ENCODE measurements at places on chromosomes 16 and 17.

DNA sequence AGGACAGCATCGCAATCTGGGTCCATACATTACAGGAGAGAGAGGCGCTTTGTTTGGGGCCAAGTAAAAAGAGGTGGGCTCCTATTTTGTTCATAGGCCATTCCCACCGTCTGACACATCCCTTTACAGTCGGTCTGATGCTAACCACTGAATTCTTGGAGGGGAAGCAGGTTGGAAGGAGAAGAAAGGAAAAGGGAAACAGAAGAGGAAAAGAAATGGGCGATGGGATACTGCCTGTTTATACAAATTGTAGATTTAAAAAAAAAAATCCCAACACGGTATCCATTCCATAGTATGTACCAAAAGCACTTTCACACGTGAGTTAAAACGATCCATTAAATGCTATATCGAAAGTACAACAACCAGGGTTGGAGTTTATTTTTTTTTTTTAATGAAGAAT is 4.0 kb upstream of the ZFHX3 start:
- no peak for DNase-seq

DNA sequence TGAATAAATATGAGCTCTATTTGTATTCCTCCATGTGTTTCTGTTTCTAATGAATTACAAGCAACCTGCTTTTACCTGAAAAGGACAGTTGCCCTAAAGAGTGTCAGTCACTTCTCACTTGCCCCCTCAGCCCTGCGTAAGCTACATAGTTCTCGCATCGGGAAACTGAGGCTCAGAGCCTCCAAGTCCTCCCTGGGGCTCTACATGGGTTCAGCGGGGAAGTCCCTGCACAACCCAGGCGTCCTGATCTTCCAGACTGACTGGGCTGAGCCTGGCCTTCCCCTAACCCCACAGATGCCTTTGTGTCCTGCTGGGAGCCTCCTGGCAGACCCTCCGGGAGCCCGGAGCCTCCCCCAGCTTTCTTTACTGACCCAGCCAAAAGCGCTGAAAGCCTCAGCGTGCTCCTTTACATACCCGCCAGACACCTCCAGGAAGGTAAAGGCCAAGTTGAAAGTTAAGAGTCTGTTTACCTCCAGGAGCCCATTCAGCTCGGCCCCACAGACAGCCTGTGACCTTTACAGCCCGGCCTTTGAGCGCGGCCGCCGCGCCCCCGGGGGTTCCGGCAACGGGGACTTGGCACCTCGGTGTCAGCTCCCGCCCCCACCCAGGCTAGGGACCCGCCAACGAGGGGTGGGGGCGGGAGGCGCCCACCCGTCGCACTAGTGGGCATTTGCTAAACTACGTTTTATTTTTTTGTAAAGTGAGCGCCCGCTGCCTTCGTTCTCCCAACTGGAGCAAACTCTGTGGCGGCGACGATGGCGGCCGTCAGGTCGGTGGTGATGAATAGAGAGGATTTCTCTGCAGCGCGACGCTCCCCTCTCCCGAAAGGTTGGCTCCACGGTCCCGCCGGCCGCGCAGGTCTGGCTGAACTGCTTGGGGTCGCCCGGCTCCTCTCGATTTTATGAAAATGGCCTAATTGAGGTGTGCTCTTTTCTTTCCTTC is 4.4 kb upstream of the HOXB13 start:
- DNase-seq, result no peak

DNA sequence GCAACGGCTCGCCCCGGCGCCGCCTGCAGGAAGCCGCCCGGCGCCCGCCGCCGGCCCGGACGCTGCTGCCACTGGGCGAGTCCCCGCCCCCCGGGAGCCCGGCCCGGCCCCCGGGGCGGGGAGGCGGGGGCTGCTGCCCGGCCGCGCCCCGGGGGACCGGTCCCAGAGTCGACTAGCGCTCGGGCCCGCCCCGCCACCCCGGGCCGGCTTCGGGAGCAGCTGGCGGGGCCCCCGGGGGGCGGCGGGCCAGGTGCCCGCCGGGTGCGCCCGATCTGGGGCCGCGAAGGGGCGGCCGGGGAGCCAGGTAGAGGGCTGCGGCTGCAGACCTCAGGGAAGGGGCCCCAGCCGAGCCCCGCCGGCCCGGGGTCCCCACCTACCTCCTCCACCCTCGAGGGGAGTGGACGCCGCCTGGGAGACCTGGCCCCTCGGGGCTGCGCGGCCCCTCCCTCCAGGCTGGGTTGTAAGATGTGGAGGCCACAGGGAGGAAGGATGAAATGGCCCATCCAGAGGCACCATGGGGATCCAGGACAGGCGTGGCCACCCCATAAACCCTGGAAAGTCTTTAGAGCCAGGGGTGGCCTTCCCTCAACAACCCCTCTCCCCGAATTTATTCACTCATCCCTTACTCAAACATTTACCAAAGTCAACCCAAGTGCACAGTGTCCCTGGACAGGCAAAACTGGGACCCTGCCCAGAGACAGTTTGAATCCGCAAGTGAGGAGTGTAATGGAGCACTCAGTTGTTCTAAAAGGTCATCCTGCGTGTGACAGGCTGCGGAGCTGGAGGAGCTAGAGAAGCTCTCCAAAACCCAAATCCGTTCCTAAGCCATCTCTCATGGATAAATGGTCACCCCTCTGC is at the start of gene CDYL2:
Gene CDYL2, minus strand, starts transcription at position 73 of the 858 bp plus-strand sequence. CDS start 425 bp downstream, outside the sequence.
- DNase-seq, result peak; percentile 43

GRCh38 chr17:76909971-76910760 is 42.0 kb downstream of the MGAT5B start:
- no peak for DNase-seq

DNA sequence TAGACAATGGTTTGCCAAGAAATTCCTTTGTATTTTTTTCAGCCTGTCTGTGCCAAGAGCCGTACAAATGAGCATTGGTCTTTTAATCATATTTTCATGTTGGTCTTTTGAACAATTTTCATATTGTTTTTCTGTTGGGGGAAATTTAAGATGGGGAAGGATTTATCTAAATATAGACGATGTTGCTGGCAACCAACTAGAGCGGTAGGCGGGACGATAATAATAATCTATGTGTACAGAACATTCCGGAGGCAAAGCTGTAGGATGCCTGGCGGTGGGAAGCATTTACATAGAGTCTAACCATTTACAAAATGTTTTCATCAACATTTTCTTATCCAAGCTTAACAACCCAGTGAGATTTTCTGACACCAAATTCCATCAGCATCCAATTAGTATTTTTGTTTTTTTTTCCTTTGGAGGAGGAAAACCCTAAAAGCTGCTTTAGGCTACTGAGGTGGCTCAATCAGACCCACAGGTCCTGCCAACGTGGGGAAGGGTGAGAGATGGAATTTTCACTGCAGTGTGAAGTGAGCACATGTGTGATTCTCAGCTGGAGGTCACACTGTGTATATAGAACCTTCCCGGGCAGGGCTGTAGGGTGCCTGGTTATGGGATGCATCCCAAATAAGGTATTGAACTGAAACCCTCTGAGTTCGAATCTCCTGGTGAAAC is 11.7 kb upstream of the SEC14L1 start:
- DNase-seq, result no peak

DNA sequence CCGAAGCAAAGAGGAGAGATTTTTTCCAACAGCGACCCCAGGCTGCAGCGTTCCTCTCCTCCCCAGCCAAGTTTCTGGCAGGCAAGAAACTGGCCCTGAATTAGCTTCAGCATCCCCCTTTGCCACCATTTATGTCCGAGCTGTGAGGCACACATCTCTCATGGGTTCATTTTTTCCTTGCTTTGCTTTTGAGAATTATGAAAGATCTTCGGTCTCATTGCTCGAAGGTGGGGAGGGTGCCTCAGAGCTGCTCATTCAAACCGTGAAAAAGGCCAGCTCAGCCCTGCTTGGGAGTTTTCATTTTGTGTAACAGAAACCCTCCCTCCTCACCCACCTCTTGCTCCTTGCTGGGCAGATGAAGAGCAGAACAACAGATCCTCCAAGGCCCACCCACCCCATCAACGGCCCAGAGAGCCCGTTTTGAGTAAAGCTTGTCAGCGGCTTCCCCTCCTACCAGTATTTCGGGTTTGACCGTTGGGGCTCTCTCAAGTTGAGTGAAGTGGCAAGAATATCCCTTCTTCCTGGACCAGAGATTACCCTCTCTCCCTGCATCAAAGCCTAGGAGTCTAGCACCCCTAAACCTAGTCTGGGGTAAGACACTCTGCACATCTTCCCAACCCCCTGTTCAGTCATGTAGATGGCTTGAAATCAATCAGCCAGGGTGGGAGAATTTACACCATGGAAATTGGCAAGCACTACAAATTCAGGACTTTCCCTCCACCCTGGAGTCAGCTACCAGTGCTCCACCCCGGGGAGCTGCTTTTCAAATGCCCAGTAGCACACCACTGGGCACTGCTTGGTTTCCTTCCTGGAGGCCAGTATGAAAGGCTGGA is 1.8 kb downstream of the CCR7 start:
- DNase-seq, result no peak

- DNase-seq, result no peak
These were observed 48.3 kb upstream of the ERN1 start for GRCh38 chr17:64178011-64178825.

- peak; percentile 56 for DNase-seq
These were observed at the start of gene TIMP2 for GRCh38 chr17:78925234-78925633. TIMP2 (minus strand) TSS chr17:78925387; CDS start chr17:78925088, 299 bp downstream.

GRCh38 chr17:65334406-65334805 is 197.2 kb downstream of the RGS9 start:
- no peak for DNase-seq

DNA sequence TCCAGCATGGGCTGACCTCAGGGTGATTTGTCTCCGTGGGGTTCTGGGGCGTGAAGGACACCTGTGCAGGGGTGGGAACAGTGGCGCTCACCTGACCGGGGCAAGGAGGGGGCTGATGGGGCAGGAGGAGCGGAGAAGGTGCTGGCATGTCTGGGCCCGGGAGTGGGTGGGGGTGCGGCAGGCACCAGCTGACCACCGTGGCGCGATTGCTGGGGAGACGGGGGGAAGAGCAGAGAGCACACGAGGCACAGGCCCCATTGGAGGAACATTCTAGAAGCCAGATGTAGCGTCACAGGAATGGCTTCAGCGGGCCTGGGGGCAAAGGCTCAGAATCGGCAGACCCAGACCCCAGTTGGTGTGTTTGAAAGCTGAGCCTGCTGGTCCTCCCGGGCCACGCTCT is 12.1 kb downstream of the CACNA1H start:
- no peak for DNase-seq

Data from activated T-helper 1 cell treated with Interleukin-2 at 50 U/mL for 16 hours (primary cell).